ENCODE measurements at places on chromosomes 2 and 18. TPM values are rescaled to one million over a fixed set of nuclear protein-coding genes. Genes with fewer than 3 reads are reported as not detected.

Gene POU3F3
- total RNA-seq: not detected

DNA sequence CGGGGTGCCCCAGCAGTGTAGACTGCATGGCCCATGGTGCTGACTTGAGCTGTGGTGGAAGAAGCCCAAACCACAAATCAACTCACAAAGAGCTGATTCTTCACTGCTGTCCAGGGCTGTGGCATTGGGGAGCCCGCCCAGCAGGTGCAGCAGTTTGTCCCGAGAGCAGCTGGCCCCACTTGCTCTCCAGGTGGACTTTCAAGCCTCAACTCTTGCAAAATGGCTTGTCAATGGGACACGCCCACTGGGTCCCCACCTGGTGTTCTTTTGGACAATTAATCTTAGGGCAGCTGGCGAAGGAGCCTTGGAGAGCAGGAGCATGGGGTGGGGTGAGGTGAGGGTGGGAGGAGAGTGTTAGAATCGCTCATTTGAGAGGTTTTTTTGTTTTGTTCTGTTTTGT, 117.9 kb downstream of the MYCN start:
- H3K4me3 ChIP-seq: no peak overlapping the region
- H3K4me1 ChIP-seq: no peaks in the 10 kb centered on the region
- no peak for DNase-seq
- H3K36me3 ChIP-seq: no peaks in the 10 kb centered on the region

- H3K36me3 ChIP-seq: no peaks in the 10 kb centered on the region
- no peak overlapping the region for H3K27ac ChIP-seq
Observed at GRCh38 chr2:220215785-220216184, 588.4 kb downstream of the SLC4A3 start.

Gene CCDC102B
- total RNA-seq: 78.8 TPM

Gene MEX3C
- total RNA-seq: 20.0 TPM

GRCh38 chr2:217738061-217738460, 264.7 kb downstream of the TNS1 start:
- H3K27ac ChIP-seq: no peak overlapping the region
- no peaks in the 10 kb centered on the region for H3K27me3 ChIP-seq
- peaks cover 2% of the 10 kb centered on the region for H3K36me3 ChIP-seq

DNA sequence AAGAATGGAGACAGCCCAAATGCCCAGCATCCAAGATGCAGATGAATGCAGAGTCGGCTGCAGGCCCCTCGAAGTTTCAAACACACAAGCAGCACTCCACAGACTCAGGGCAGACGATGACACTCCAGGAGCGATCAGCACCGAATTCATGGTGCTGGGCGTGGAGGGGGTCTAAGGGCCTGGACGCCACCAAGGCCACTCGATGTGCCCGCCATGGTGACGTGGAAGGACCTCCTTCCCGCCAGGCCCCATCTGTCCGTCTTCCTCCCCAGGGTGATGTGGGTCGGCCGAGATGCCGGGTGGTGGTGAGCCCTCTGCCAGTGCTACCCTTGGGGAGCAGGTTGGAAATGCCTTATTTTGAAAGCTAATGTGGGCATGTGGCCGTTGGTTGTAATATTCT, 9.4 kb downstream of the KIF1A start:
- no peak overlapping the region for H3K27ac ChIP-seq
- H3K27me3 ChIP-seq: no peaks in the 10 kb centered on the region
- no peaks in the 10 kb centered on the region for H3K36me3 ChIP-seq
- H3K4me3 ChIP-seq: no peak overlapping the region
- no peak for DNase-seq

GRCh38 chr2:127388423-127389164, 819 bp upstream of the MAP3K2 start:
- no peak for DNase-seq
- no peaks in the 10 kb centered on the region for H3K27me3 ChIP-seq

DNA sequence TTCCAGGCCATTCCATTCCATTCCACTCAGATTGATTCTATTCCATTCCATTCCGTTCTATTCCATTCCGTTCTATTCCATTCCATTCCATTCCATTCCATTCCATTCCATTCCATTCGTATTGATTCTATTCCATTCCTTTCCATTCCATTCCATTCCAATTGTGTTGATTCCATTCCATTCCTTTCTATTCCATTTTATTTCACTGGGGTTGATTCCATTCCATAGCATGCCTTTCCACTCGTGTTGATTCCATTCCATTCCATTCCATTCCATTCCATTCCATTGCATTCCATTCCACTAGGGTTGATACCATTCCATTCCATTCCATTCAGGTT, 1142.3 kb downstream of the RPIA start:
- no peak overlapping the region for H3K4me3 ChIP-seq
- peak; percentile 14 for DNase-seq
- H3K27ac ChIP-seq: no peak overlapping the region
- no peaks in the 10 kb centered on the region for H3K36me3 ChIP-seq

DNA sequence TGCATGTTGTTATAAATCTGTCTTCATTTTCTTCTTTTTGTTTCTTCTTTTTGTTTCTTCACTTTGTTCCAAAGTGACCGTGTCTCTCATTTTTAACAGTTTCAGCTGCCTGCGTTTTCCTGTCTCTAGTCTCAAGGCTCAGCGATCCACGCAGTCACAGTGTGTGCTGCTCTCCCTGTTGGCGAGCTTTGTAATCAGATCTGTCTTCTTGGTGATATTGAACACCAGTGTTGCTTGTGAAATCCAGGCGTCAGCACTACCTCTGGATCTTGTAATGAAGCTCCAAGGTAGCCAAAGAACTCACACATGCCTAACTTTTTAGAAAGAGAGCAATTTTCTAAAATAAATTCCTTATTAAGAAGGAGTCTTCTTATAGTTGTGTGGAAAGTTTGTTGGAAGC, 13.2 kb downstream of the SNTG2 start:
- H3K27ac ChIP-seq: no peak overlapping the region
- no peak overlapping the region for H3K4me3 ChIP-seq
- H3K27me3 ChIP-seq: no peaks in the 10 kb centered on the region
- H3K36me3 ChIP-seq: no peaks in the 10 kb centered on the region
- H3K4me1 ChIP-seq: no peaks in the 10 kb centered on the region

GRCh38 chr2:158936978-158937377, 31.5 kb upstream of the TANC1 start:
- no peaks in the 10 kb centered on the region for H3K27me3 ChIP-seq
- peaks cover 4% of the 10 kb centered on the region for H3K4me1 ChIP-seq
- H3K36me3 ChIP-seq: no peaks in the 10 kb centered on the region
- H3K4me3 ChIP-seq: no peak overlapping the region
- DNase-seq: no peak

Gene FAM168B
- 79.7 TPM for total RNA-seq

DNA sequence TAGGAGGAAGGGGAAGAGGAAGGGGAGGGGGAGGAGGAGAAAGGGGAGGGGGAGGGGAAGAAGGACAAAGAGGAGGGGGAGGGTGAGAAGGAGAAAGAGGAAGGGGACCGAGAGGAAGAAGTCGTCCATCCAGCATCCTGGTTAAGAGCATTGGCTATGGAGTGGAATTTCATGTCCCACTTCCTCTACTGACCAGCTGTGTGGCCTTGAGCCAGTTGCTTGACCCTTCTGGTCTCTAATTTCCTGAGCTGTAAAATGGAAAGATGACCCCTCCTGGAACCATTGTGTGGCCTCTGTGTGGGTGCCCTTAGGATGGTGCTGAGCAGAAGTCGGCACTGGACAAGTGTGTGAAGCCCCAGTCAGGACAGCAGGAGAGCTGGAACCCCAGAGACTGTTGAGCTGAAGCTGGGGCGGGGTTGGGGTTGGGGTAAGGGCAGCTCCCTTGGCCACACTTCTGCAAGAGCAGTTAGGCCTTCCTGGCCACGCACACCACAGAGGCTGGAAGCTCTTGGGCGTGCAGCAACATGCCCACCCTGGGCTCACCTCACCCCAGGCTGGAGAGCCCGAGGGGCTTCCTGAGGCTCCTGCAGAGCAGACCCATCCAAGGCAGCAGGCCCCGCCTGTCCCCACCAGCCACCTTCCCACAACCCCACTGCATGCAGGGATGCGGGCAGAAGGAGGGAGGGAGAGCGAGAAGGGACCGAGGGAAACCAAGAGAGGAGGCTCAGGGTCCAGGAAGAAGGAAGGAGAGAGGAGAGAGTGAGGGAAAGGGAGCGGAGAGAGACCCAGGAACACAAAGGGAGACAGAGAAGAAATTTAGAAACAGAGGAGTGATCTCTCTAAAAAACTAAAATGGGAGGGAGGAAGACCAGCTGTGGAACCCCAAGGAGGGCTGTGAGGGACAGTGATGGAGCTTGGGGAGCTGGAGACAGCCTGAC, 16.2 kb downstream of the ADRA2B start:
- no peaks in the 10 kb centered on the region for H3K4me1 ChIP-seq
- H3K4me3 ChIP-seq: no peak overlapping the region
- no peak overlapping the region for H3K27ac ChIP-seq
- no peaks in the 10 kb centered on the region for H3K36me3 ChIP-seq
- H3K27me3 ChIP-seq: no peaks in the 10 kb centered on the region

Gene TSPYL6
- 0.20 TPM for total RNA-seq

DNA sequence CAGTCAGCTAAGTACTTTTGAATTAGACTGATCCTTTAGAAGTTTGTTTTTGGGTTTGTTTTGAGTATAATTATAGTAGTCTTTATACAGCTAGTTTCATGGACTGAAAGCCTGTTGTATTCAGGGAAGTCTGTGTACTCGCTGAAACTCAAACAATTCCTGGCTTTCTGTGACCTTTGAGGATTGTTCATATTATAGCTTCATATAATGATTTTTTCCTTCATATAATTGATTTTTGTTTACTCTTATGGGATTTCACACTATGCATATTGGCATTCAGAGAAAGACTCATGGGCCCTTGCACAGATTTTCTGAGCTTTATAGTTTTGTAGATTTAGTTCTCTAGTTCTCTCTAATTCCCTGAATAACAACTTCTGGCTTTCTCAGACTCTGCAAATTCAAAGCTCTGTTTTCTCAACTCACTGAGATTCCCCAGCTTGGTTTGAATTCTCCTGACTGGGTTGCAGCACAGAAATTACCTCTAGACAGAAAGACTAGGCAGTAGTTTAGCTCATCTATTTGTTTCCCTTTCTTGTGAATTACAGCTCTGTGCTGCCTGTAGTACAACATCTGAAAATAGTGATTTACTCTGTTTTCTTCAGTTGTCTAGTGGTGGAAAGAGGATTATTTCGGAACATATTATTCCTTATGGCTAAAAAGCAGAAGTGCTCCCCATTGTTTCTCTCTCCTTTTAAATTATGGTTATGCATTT, 495.9 kb upstream of the CNTNAP5 start:
- DNase-seq: no peak
- no peaks in the 10 kb centered on the region for H3K27me3 ChIP-seq
- H3K36me3 ChIP-seq: no peaks in the 10 kb centered on the region

Gene POTEJ
- 1.8 TPM for total RNA-seq
